ENCODE measurements at places on chromosomes 11 and 22. TPM values are rescaled to one million over a fixed set of nuclear protein-coding genes. Genes with fewer than 3 reads are reported as not detected.
A peak's percentile ranks its signal among the peaks of the same experiment; 100 is the strongest.

DNA sequence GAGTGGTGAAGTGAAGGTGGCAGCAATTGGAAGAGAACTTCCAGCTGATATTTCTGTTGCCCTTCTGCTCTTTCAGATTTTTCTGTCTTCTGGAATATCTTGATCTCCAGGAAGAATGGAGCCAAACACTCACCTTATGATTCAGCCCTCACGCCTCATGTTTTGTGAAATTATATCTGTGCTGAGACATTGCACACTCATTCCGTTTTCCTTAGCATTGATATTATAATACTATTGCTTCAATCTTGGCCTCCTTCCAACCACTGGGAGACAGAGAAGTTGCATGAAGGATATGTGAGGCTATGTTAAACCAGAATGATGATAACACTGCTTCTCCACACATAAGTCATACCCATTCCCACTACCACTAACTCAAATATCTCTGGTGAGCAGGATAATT is 177.9 kb downstream of the ETS1 start:
- no peak overlapping the region for H3K4me3 ChIP-seq
- DNase-seq: no peak
- no peaks in the 10 kb centered on the region for H3K36me3 ChIP-seq
- H3K4me1 ChIP-seq: peaks cover 15% of the 10 kb centered on the region
- no peaks in the 10 kb centered on the region for H3K27me3 ChIP-seq

Gene OR5B21
- not detected for polyA plus RNA-seq

DNA sequence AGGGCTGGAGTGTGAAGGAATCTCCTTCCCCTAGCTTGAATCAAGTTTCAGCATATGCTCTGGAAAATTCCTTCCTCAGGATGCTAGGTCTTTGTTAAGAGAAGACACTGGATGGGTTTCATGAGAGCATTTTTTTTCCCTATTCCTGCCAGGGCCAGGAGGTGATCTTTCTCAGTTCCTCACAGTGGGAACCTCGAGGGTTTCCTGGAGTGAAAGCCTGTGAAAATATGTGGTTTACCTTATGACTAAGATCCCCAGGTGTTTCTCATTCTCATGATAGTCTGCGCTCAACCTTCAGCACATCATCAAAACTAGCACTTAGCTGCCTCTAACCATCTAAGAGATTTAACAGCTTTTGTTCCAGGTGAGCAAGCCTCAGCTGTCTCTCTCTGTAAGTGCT is 985.3 kb upstream of the FAT3 start:
- H3K4me1 ChIP-seq: no peaks in the 10 kb centered on the region
- no peaks in the 10 kb centered on the region for H3K36me3 ChIP-seq
- H3K4me3 ChIP-seq: no peak overlapping the region
- no peak overlapping the region for H3K27ac ChIP-seq
- no peaks in the 10 kb centered on the region for H3K27me3 ChIP-seq

GRCh38 chr11:19524171-19524671 is 188.4 kb upstream of the NAV2 start:
- H3K27ac ChIP-seq: no peak overlapping the region
- H3K27me3 ChIP-seq: no peaks in the 10 kb centered on the region
- H3K36me3 ChIP-seq: no peaks in the 10 kb centered on the region
- peaks cover 9% of the 10 kb centered on the region for H3K4me1 ChIP-seq
- peak; percentile 30 for DNase-seq

- no peak overlapping the region for H3K4me3 ChIP-seq
- no peaks in the 10 kb centered on the region for H3K27me3 ChIP-seq
- no peak for DNase-seq
- H3K27ac ChIP-seq: no peak overlapping the region
- H3K36me3 ChIP-seq: no peaks in the 10 kb centered on the region
These were observed 408.7 kb downstream of the BRD1 start for GRCh38 chr22:49418943-49419342.

DNA sequence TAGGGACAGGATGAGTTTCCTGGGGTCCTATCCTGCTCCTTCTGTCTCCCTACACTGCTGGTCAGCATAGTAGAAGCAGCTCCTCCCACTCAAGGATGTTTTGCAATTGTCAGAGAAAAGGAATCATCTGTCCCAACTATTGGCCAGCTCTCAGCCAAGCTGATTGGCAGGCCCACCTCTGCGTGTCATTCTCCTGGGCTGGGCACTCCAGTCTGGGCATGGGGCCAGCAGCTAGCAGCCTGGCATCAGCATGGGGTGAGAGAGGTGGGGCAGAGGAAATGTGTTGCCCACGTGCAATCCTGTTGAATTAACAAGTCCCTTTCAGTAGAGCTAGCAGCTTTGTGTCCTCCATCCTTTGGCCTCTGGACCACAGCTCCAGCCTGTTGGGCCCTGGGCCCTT is 14.1 kb downstream of the ANKK1 start:
- H3K4me1 ChIP-seq: no peaks in the 10 kb centered on the region
- H3K27me3 ChIP-seq: no peaks in the 10 kb centered on the region
- H3K4me3 ChIP-seq: no peak overlapping the region
- peak; percentile 69 for DNase-seq

GRCh38 chr11:109378034-109378433 is 44.0 kb upstream of the C11orf87 start:
- no peak for DNase-seq
- H3K4me3 ChIP-seq: no peak overlapping the region
- H3K27me3 ChIP-seq: no peaks in the 10 kb centered on the region
- no peaks in the 10 kb centered on the region for H3K36me3 ChIP-seq
- H3K4me1 ChIP-seq: no peaks in the 10 kb centered on the region

DNA sequence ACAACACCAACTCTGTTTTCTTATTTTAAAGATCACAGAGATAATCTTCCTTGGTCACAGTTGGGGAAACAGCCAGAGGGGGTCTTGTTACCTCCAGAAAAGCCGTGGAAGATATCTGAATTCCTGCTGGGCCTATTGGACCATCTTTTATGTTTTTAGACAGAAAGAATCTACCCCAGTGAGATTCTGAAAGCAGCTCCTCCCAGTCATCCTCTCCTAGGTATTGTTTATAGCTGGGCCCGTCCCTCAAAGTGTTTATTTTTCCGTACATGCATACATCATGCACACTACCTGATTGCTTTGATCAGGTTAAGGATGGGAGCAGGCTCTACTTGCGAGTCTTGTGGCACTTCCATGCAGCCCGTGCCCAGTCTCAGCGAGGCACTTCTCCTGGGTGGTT is 742.4 kb downstream of the NTM start:
- no peak overlapping the region for H3K27ac ChIP-seq
- H3K27me3 ChIP-seq: no peaks in the 10 kb centered on the region
- no peak overlapping the region for H3K4me3 ChIP-seq
- no peaks in the 10 kb centered on the region for H3K36me3 ChIP-seq
- no peaks in the 10 kb centered on the region for H3K4me1 ChIP-seq

DNA sequence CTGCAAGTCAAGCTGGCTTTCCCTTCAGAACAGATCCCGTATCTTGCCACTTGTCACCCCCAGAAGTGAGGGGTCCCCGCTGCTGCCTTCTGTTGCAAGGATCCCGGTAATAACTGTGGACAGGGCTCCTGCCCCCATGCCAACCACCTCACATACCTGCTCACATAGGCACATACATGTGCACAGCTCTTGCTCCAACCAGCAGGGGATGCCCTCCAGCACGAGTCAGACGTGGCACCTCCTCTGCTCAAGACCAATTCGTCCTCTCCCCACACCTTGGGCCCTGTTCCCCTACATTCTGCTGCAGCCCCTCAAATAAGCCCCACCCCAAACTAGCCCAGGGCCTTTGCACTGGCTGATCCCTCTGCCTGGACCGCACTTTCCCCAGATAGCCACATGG is 163.3 kb downstream of the CRYBB2 start:
- H3K4me3 ChIP-seq: no peak overlapping the region
- H3K4me1 ChIP-seq: peaks cover 4% of the 10 kb centered on the region
- H3K27ac ChIP-seq: no peak overlapping the region
- peaks cover 14% of the 10 kb centered on the region for H3K36me3 ChIP-seq
